Omental fat pad (tissue), 4 donors: ENCODE measurements at places on chromosomes 1 and 21.

- DNase-seq = no peak
Measured at GRCh38 chr1:110083866-110084226, 13.4 kb upstream of the ALX3 start.

- no peak for DNase-seq
Measured at GRCh38 chr21:14551741-14552140, 5.6 kb upstream of the SAMSN1 start.

DNA sequence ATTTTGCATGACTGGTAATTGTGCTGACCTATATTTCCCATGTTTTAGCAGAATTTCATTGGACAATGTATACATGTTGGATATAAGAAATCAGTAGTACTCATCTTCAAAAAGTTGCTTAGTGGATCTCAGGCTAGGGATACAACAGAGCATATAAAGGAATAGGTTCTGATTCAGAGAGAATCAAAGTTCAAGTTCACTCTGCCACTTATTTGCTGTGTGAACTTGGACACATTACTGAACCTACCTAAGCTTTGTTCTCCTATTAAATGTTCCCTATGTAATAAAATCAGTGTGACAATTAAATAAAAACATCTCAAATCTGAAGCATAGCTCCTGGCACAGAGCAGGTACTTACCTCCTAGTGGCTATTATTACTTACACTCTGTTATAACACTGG lies 9.3 kb downstream of the CD58 start:
- no peak for DNase-seq

DNA sequence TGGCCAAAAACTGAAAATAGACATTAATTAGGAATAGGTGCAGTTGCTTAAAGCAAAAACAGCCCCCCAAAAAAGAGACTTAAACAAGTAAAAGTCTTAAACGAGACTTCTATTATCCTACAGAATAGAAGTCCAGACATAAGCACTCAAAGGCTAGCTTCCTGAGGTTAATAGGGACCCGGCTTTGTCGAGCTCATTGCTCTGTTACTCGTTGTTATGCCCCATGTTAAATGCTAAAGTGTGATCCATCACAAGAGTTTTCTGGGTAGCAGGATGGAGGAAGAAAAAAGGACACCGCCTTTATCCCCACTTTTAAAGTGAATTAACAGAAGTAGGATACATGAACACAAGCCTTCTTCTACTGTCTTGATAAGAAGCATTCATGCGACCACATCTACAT lies 10.6 kb downstream of the CD1D start:
- DNase-seq = no peak

DNA sequence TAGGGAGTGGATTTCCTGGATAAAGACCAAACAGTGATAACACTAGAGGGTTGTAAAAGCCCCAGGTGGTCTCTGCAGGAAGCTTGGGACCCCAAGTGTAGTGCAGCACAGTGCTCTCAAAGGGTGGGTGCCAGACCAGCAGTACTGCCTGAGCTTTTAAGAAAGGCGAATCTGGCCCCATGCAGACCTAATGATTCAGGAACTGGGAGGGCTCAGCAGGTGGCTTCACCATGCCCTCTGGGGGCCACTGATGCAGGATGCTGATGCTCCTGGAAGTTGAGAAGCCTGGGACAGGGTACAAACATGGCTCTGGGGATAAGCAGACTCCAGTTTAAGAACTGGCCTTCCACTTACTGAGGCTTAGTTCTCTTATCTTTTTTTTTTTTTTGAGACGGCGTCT lies 29.1 kb upstream of the NEK2 start:
- DNase-seq = no peak

GRCh38 chr1:87872189-87872588 lies 543.5 kb downstream of the LMO4 start:
- no peak for DNase-seq

DNA sequence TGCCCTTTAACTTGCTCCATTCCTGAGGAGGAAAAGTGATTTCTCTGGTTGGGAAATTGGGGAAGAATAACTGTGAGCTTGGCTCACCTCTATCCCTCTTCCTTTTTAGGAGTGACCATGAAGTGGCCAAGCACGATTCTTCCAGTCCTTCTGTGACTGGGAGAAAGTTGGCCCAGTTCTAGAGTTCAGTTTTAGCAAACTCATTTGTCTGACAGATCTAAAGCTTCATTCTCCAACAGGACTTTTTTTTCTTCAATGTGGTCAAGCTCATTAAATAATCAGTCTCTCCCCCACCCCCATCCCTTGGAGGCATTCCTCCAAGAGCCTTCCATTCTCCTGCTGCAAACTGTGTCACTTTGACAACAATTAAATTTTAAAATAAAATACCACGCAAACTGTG lies 6.4 kb upstream of the AGL start:
- DNase-seq = no peak

GRCh38 chr1:19113697-19114092 lies 96.4 kb downstream of the UBR4 start:
- no peak for DNase-seq

- no peak for DNase-seq
Measured at GRCh38 chr1:15172405-15173259, 19.1 kb downstream of the TMEM51 start.

GRCh38 chr1:109271458-109271857 lies 11.5 kb downstream of the PSRC1 start:
- no peak for DNase-seq

GRCh38 chr1:33441088-33441745 lies 10.3 kb upstream of the PHC2 start:
- no peak for DNase-seq

DNA sequence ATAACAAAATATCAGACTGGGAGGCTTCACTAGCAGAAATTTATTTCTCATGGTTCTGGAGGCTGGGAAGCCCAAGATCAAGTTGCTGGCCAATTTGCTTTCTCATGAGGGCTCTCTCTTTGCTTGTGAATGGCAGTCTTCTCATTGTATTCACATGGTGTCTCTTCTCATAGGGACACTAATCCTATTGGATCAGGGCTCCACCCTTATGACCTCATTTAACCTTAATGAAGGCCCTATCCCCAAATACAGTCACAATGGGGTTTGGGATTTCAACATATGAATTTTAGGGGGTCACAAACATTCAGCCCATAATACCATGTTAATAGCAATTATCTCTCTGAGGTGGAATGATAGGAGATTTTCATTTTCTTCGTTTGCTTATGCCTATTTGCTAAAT lies 25.3 kb downstream of the TCEA3 start:
- DNase-seq = no peak

- DNase-seq = no peak
Measured at GRCh38 chr1:10388387-10388715, 10.5 kb upstream of the PGD start.

- no peak for DNase-seq
Measured at GRCh38 chr21:28904961-28905435, 87.7 kb downstream of the LTN1 start.

DNA sequence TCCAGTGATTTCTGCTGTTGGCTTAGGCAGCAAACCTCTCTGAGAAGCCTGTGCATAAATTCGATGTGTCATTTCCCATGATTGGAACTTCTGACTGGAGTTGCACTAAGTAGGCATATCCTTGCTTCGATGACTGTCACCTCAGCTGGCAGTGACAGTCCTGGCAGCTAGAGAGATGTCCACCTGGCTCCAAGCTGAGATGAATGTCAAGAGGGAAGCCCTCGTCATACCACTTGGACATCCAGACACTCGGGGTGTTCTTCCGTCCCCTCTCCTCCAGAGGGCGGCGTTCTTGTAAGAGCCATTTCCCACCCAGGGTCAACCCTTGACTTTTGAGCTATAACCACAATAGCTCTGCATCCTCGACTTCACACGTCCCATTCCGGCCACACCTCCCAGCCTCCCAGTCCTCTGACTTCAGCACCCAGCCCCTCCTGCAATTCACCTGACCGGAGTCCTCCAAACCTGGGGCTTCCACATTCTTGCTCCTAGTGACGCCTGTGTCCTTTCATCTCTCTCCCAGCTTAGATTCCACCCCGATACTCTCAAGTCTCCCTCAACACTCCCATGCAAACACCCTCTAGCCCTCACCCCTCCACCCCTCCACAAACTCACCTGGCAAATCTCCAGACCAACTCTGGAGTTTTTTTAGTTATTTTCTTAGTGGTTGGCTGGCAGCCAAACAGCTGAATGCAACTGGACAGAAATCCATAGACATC lies 17.3 kb downstream of the CA6 start:
- DNase-seq = no peak

- DNase-seq = no peak
Measured at GRCh38 chr1:44367944-44368343, 12.9 kb upstream of the ERI3 start.

DNA sequence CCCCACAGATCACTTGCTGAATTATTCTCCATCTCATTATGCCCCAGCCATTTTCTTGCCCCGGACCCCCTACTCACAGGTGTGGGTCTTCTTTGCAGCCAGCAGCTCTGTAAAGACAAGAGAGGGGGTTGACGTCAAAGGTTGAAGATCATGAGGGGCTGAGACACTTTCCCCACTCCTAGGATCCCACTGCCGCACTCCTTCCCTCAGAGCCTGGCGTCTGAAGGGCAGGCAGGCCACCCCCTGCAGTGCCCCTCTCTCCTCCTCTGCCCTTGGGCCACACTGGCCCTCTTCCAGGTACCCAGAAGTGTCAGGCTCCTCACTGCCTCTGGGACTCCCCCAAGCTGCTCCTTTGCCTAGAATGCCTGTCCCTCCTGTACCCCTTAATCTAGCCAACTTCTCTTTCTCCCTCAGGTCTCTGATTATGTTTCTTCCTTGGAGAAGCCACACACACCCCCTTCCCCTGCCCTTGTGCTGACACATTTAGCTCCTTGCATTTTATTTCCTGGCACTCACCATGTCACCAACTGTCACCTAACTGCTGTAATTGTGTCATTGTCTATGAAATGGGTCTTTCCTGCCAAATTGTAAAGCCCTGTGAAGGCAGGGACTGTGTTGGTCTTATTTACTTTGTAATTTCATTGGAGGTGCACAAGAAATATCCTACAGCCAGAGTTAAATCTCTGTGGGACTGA lies 2.1 kb downstream of the RORC start:
- no peak for DNase-seq

DNA sequence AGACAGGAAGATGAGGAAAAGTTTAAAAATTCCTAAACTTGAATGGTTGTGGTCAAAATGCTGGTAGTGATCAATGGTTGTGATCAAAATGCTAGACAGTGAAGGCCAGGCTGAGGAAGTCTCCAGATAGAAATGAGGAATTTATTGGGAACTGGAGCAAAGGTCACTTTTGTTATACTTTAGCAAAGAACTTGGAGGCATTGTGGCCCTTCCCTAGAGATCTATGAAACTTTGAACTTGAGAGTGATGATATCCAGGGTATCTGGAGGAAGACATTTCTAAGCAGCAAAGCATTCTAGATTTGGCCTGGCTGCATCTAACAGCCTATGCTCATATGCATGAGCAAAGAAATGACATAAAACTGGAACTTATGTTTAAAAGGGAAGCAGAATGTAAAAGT lies 35.5 kb upstream of the RABGAP1L start:
- no peak for DNase-seq

- DNase-seq = no peak
Measured at GRCh38 chr1:54750596-54750995, 13.7 kb downstream of the PARS2 start.

- DNase-seq = no peak
Measured at GRCh38 chr1:229190057-229190575, 80.8 kb upstream of the RAB4A start.

GRCh38 chr1:103416681-103417286 lies 108.7 kb upstream of the RNPC3 start:
- DNase-seq = no peak

DNA sequence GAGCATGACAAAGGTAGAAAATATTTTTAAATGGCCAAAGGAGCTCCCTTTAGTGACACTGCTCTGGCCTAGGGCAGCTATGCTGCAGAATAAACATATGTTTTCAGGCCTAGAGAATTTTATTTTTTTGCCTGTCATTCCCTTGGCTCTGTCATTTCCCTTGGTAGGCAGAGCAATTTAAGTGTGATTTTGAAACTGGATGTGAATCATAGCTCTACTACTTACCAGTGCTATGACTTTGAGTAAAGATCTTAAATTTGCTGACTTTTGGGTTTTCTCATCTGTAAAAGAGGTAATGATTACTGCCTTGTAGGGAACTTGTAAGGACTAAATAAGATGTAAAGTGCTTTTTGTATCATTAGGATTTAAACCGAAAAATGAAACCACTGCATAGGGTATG lies 189.0 kb upstream of the ZRANB2 start:
- no peak for DNase-seq

GRCh38 chr1:177256153-177257075 lies 85.7 kb downstream of the BRINP2 start:
- DNase-seq = no peak

DNA sequence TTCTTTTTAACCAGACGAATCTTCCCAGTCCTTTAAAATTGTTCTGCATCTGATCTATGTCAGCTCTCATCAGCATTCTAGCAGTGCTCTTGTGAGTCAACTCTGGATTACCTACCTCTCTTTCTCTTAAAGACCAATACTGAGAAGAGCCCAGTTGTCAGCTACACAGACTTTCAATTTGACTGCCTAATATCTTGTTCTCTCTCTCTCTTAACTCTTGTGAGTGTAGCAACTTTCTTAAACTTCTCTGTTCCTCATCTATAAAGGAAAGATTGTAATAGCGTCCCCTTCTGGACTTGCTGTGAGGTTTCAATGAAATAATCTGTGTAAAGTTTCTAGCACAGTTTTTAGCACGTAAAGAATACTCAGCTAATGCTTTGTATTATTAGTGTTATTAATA lies 499.3 kb upstream of the ADAMTS5 start:
- no peak for DNase-seq

- no peak for DNase-seq
Measured at GRCh38 chr1:93526431-93526830, 78.5 kb downstream of the FNBP1L start.

GRCh38 chr1:78426408-78426807 lies 64.4 kb upstream of the PTGFR start:
- DNase-seq = no peak

- DNase-seq = no peak
Measured at GRCh38 chr1:57464756-57465155, 40.9 kb upstream of the DAB1 start.

DNA sequence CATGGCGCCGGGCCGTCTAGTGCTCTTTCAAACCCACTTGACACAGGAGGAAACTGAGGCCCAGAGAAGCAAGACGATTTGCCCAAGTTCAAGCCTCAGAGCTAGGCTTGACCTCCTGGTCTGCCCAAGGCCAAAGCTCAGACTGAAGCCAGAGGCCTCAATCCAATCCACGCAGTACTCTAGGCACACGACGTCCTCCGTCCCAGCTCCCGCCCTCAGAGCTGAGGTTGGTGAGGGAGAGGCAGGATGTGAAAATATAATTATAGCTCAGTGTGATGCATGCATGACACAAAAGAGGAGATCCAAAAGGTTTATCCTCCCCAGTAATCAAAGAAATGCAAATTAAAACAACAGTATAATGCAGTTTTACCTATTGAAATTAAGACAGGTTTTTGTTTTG lies 15.5 kb upstream of the ADGRB2 start:
- DNase-seq = no peak
